ENCODE measurements at places on chromosomes 7 and 10. TPM values are rescaled to one million over a fixed set of nuclear protein-coding genes. Genes with fewer than 3 reads are reported as not detected.
A peak's percentile ranks its signal among the peaks of the same experiment; 100 is the strongest.

GATA3 gene
- 3.4 TPM for total RNA-seq

DNA sequence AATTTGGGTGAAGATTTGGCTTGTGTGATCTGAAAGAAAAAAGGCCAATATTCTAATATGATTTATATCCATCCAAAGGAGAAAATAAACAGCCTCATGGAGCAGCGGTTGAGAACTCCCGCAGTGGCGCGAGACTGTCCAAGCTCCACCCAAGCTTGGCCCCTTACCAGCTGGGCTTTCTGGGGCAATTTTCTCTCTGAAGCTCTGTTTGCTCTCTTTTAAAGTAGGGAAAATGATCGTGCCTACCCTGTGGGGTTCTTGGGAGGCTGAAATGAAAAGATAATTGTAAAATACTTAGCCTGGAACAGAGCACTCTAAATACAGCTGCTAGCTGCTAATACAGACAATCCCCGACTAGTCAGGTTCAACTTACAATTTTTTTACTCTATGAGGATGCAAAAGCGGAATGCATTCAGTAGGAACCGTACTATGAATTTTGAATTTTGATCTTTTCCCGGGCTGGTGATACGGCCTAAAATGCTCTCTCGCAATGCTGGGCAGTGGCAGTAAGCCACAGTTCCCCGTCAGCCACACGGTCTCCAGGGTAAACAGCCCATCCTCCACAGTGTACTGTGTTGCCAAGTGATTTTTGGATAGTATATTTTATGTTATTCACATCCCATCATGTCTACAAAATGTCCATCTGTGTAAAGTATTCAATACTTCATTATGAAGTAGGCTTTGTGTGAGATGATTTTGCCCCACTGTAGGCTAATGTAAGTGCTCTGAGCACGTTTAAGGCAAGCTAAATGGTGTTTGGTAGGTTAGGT, 137.7 kb downstream of the CHN2 start:
- H3K36me3 ChIP-seq: no peaks in the 10 kb centered on the region
- H3K4me1 ChIP-seq: peaks cover 27% of the 10 kb centered on the region
- no peak for DNase-seq
- H3K4me3 ChIP-seq: no peak overlapping the region
- no peak overlapping the region for H3K27ac ChIP-seq

- no peak for DNase-seq
- no peak overlapping the region for H3K27ac ChIP-seq
- H3K4me1 ChIP-seq: no peaks in the 10 kb centered on the region
- no peak overlapping the region for H3K4me3 ChIP-seq
- no peaks in the 10 kb centered on the region for H3K27me3 ChIP-seq
Observed at GRCh38 chr10:101494650-101495049, 93.4 kb downstream of the POLL start.

GRCh38 chr7:13152755-13153154, 465.3 kb downstream of the ARL4A start:
- H3K36me3 ChIP-seq: no peaks in the 10 kb centered on the region
- H3K27me3 ChIP-seq: no peaks in the 10 kb centered on the region
- no peaks in the 10 kb centered on the region for H3K4me1 ChIP-seq
- H3K4me3 ChIP-seq: no peak overlapping the region
- no peak for DNase-seq
- H3K27ac ChIP-seq: no peak overlapping the region

DNA sequence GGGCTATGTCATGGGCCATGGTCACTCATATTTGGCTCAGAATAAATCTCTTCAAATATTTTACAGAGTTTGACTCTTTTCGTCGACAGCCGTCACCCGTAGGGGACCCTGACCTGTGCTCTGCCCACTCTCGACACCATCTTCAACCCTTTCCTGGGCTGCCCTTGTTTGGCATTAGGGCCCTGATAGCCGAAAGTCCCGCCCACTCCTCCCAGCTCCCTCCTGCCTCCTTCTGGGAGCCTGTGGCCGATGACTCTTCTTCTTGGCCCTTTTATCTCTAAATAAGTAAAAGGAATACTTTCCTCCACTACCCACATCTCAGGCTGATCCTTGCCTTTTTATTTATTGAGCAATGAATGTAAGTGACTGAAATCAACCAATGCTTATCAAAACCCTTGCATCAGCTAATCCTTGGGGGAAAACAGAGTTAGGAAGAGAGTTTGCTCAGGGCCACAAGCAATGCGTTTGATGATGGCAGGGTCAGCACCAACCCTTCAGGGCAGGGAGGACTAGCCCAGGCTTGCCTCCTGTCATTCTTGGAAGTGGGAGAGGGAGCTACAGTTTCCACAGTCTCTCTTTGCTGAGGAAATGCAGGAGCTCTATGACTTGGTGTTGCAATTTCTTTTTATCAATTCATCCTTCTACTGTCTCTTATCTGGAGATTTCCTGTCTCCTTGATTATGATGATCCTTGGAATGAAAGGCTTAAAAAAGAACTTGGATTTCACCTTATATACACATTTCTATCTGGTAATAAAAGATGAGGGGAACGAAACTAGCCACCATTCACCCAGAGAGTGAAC, 218.2 kb upstream of the PODXL start:
- no peak overlapping the region for H3K27ac ChIP-seq
- DNase-seq: peak; percentile 21
- H3K4me3 ChIP-seq: no peak overlapping the region
- peaks cover 5% of the 10 kb centered on the region for H3K4me1 ChIP-seq
- no peaks in the 10 kb centered on the region for H3K36me3 ChIP-seq

GRCh38 chr10:112538168-112538567, 91.2 kb downstream of the VTI1A start:
- no peak overlapping the region for H3K27ac ChIP-seq
- no peaks in the 10 kb centered on the region for H3K36me3 ChIP-seq
- H3K27me3 ChIP-seq: no peaks in the 10 kb centered on the region
- H3K4me3 ChIP-seq: no peak overlapping the region
- no peak for DNase-seq
